Left ventricle myocardium superior (tissue), 1 donor: ENCODE measurements at places on chromosomes 2 and 18.

DNA sequence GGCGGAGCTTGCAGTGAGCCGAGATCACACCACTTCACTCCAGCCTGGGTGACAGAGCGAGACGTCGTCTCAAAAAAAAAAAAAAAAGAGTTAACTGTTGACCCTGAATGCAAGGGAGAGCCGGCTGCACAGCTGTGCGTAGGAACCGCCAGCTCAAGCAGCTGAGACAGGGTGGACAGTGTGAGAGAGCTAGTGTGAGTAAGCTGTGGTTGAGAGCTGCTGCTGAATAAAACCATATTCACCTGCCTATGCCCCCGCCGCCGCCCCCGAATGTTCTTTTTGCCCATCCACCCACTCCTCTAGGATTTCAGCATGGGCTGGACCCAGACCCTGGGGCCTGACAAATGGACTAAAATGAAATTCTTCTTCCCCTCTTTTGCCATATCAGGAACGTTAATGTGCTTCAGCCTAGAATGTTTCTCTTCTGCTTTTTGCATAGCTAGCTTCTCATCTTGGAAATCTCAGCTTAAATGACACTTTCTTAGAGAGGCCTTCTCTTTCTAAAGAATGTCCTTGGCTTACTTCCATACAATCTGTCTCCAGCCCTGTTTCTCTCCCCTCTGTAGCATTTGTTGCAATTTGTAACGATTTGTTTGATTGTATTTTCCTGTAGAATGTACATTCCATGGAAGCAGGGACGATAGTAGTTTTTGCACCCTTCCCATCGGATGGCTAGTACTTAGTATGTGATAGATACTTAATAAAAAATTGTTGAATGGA lies 142.7 kb downstream of the KLHL14 start:
- DNase-seq: no peak

- no peak for DNase-seq
Measured at GRCh38 chr2:175535631-175536030, 354.1 kb upstream of the ATP5MC3 start.

DNA sequence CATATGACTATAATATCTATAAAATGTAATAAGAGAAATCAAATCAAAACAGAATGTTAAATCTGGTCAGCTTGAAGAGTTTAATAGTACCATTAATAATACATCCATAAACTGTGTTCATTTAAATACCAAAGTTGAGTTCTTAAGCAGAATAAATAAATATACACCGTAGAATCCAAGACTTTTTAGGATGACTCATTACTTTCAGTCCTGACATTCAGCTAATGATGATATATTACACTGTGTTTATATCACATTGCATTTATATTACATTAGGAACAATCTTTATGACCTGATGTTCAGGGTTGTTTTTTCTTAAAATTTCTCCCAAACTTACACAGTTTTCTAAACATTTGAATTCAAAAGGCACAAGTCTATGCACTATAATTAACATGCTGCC lies 331.3 kb downstream of the SS18 start:
- DNase-seq: no peak

DNA sequence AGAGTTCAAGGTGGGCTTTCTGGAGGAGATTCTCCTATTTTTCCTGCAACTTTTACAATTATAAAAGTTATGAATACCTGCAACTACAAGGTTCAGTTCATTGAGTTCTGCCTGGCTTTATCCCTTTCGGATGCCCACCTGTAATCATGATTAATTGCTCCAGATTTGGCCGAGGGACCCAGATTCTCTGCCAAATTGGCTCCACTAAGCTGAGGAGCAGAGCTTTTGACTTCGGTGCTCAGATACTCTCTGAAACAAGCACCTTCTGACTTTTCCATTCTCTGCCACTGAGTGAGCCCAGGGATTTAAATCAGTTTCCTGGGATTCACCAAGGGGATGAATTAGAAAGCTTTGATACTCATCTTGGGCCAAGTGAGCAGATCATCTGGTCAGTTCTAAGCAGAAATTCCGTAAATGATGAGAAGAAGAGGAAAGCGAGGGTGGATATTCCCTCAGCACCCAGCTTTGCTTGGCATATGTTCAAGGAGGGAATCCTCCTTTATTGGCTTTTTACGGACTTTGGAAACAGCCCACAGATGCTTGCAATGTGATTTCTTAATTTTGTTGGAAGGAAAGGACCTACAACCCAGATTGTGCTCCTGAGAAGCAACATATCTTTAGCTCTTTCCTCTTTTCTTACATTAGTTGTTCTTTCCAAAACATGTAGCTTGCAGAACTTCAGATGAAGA lies 179.2 kb downstream of the SETBP1 start:
- no peak for DNase-seq

DNA sequence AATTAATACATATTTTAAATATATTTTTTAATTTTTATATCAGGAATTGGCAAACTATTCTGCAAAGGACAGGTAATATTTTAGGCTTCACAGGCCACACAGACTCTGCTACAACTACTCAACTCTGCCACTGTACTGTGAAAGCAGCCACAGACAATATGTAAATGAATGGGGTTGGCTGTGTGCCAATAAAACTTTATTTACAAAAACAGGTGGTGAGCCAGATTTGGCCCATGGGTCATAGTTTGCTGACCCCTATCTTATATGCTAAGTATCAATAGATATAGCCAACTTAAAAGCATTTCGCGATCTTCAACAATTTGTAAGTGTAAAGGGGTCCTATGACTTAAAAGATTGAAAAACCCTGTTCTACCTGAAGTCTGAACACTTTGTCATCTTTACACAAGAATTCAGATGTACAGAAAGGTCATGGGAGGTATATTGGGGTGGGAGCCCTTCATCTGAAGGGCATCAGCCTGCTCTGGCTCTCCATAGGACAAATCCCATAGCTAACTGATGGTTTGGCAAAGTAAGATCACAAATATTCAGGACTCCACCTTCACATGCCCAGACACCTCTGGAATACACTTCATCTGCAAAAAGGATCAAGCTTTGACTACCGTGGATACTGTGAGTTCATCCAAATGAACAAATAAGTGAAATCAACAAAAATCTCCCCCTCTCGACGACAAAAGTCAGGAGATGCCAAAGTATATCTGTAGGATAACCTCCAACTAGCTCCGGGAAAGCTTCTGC lies 65.9 kb downstream of the C1D start:
- DNase-seq: no peak

GRCh38 chr2:47165001-47165555 lies 10.0 kb upstream of the STPG4 start:
- no peak for DNase-seq
